Activated naive CD8-positive, alpha-beta T cell treated with anti-CD3 and anti-CD28 coated beads, Interleukin-2, amount 10 ng/mL, durations not matched to agents 7 days and 5 days (primary cell): ENCODE measurements at places on chromosomes 3 and 15. TPM values are rescaled to one million over a fixed set of nuclear protein-coding genes. Genes with fewer than 3 reads are reported as not detected.

Gene PTX3
- 0.14 TPM for total RNA-seq

GRCh38 chr3:116445311-116445841 is at the start of gene LSAMP:
LSAMP (minus strand) TSS chr3:116445487.
- DNase-seq = no peak

Gene VPS33B
- total RNA-seq = 22.8 TPM

GRCh38 chr3:196740481-196741248 is 1.0 kb downstream of the PAK2 start:
- no peak for DNase-seq

- no peak for DNase-seq
These were observed 187.6 kb upstream of the AGTR1 start for GRCh38 chr3:148510116-148510515.

DNA sequence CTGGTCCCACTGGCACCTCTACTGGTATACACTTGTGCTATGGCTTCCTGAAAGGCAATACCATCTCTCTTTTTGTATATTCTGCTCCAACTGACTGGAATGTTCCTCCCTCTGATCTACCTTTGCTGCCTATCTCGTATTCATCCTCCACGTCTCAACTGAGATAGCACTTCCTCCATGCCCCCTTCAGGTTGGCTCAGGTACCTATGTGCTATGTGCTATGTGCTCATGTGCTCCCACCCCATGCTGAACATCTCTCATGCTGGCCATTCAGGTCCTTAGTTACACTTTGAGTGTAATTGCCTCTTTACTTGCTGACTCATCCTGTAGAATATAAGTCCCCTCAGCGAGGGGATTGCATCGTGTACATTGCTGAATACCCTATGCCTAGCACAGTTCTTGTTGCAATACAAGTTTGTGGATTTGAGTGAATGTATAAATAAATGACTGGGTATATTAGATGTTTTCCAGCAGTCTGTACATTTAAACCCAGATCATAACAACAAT is 156.9 kb downstream of the SOX2 start:
- DNase-seq = no peak
